ENCODE measurements at places on chromosomes 16 and 17.

- DNase-seq, result no peak
Observed at GRCh38 chr17:40412880-40413279, 4.8 kb downstream of the TOP2A start.

- DNase-seq, result no peak
Observed at GRCh38 chr17:64085650-64086005, 44.3 kb downstream of the ERN1 start.

DNA sequence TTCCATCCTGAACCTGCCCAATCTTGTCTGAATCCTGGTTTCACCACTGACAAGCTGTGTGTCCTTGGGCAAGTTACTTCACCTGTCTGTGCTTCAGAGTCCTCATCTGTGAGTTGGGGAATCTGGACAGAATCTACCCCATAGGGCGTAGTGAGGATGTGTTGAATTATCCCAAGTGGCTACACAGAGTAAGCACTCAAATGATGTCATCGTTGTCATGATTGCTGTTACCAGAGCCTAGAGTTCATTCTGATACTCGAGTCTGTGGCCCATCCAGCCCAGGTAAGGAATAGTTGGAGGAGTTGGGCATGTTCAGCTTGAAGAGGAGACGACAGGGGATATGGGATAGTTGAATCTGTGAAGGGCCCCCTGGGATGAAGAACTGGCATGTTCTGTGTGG is 45.9 kb downstream of the MAPT start:
- no peak for DNase-seq

DNA sequence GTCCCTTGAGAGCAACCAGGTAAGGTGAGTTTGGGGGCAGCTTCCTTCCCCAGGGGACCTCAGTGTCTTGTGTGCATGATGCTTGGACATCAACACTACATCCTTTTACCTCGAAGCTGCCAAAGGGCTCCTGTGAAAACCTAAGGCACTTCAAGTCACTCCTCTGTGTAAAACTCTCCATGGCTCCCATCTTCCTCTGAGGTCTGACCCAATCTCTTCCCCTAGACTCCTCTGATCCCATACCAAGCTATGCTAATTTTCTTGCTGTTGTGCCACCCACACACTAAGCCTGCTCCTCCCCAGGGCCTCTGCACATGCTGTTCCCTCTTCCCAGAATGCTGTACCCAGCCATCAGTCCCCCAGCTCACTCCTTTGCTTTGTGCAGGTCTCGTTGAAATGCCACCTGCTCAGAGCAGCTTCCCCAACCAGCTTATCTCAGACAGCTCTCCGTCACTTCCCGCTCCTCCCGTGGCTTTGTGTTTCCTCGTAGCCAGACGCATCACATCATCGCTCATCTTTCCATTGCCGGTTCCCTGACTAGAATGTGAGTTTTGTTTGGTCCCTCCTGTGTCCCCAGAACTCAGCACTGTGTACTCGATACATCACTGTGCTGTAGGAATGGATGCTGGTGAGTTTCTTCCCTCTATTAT is 78.4 kb downstream of the CNGB1 start:
- no peak for DNase-seq

DNA sequence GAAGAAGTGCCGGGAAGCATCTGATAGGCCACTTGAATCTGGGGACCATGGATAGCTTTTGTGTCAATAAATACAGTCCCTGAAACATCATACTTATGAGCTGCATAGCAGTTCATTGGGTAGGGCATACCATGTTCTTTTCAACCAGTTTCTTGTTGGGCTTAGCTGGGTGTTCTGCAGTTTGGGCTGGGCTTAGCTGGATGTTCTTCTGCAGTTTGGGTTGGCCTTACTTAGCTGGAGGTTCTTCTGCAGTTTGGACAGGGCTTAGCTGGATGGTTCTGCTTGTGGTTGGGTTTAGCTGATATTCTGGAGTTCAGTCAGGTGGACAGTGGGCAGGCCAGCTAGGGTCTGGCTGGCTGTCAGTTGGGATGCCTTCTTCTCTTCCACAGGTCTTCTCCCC is 52.1 kb downstream of the LCMT1 start:
- no peak for DNase-seq

DNA sequence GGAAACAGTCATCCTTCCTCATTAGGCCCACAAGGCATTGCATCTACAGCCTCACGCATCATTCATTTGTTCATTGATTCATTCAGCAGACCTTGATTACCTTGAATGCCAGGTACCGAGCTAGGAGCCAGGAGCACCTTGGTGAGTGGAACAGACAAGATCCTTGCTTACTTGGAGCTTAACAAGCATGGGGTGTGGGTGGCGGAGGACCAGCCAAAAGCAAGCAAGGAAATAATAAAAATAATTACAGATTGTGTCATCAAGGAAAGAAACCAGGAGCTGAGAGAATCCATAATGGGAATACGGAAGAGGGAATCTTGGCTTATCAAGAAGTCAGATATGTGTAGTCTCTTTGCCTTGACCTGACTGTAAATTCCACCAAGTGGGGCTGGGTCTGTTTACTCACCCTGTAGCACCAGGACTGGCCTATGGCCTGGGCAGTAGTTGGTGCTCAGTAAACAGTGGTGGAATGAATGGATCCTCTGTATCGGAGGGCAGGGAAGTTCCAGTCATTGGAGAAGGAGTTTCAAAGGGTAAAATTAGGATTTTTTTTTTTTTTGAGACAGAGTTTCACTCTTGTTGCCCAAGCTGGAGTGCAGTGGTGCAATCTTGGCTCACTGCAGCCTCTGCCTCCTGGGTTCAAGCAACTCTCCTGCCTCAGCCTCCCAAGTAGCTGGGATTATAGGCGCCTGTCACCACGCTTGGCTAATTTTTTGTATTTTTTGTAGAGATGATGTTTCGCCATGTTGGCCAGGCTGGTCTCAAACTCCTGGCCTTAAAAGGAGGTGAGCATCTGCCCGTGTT is 157.7 kb downstream of the MSI2 start:
- no peak for DNase-seq

DNA sequence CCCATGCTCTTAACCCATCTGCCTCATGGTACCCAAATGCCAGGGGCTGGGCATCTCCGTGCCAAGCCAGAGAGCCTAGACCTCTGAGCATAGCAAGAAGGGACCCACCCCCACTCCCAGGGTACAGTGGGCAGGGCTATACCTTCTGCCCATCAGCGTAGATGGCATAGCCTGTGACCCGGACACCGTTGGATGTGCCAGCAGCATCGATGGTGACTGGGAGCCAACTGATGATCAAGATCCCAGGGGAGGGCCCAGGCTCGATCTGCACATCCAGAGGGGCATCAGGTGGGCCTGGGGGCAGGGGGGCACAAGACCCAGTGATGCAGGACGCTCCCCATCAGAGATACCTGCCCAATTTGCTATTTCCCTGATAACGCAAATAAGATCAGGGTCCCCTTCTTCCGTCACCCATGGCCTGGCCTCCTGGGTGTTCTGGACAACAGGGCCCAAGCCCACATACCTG is 17.1 kb downstream of the TSPOAP1 start:
- DNase-seq, result no peak

GRCh38 chr16:27238016-27238587 is 30.5 kb downstream of the NSMCE1 start:
- DNase-seq, result no peak

DNA sequence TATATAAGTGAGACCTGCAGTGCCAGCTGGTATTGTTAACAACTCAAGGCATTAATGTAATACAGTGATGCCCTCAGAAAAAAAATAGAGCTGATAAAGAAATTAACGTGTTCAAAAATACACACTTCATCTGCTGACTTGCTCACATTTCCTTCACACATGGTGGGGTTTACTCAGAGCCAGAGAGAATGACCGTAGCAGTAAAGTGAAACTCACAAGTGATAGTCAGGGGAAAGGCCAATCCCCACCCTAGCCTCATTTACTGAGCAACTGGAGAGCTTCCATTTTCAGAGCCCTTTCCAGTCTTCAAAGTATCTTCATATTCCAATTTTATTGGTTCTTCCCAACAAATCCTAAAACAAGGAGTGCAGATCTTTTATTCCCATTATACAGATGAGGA is 74.0 kb upstream of the HLF start:
- DNase-seq, result no peak
